IMR-90 (cell line): ENCODE measurements at places on chromosomes 5 and 9. TPM values are rescaled to one million over a fixed set of nuclear protein-coding genes. Genes with fewer than 3 reads are reported as not detected.

DNA sequence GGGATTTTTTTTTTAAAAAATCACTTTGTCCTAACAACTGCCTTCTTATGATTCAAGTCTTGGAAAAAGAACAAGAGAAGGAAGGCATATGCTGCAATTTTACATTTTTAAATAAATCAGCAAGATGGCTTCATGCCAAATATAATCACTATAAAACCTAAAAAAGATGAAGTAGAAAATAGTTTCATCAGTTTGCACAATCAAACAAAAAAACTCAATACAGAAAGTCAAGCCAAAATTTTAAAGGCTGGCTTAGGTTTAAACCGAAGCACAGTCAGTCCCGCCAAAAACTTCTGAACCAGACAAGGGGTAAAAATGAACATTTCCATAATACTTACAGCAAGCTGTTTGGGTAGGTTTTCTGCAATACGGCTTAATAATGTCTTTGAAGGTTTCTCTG is 57.3 kb downstream of the ZFR start:
- no peak for DNase-seq

DNA sequence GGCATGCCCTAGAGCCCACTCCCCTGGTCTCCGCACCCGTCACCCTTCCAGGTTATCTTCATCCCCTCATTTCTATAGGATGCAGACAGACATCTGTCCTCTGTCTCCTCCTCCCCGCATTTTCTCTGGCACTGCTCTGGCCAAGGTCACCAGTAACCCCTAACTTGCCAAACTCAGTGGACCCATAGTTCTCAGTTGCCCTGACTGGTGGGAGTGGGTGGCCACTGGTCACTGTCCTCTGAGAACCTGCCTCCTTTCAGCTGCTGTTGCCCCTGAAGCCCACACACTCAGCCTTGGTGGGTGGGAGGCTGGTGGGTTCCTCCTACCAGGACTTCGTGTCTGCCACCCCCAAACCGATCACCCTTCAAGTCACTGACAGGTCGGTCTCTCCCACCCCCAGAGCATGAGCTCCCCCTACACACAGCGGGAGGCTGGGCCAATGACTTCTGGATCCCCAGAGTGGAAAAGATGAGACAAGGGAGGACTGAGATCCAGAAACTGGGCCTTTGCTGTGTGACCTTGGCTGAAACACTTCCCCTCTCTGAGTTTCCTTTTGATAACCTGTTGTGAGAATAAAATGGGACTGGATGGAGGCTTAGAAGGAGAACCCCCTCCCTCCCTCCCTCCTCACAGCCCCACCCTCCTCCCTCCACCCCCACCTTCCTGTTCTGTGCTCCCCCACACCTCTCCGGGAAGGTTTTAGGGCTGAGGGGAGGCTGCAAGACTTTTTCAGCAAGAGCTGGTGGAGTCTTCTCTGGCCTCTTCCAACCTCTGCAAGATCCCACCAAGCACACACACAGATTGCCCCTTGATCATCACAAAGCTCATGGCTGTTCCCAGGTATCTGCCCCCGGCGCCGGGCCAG is 2.4 kb upstream of the DBN1 start:
- no peak for DNase-seq

DNA sequence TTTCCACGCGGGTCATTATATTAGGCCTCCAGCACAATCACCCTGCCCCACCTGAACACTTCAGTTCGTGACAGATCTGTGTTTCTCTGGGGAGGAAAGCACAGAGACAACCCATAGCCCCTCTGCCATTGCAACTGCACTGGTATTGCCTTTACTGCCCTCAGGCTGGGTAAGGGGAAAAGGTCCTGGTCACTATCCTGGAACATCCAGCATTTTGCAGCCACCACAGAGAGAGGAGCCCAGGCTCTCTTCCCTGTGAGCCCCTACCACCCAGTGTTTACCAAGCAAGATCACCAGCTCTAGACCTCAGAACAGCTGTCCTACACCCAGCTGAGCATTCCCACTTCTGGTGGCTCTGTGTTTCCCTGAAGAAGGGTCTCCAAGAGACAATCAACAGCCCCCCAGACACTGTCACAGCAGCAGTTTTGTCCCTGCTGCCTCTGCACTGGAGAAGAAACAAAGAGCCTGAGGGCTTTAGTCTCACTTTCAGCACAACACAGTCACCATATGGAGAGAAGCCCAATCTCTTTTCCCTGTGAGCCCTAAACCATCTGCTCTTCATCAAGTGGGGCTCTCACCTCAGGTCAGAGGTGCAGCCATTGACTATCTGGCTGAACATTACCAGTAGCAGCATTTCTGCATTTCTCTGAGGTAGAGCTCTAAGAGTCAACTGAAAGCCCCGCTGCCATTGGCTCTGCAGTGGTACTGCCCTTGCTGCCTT is 655.2 kb upstream of the FAM174A start:
- DNase-seq: no peak

DNA sequence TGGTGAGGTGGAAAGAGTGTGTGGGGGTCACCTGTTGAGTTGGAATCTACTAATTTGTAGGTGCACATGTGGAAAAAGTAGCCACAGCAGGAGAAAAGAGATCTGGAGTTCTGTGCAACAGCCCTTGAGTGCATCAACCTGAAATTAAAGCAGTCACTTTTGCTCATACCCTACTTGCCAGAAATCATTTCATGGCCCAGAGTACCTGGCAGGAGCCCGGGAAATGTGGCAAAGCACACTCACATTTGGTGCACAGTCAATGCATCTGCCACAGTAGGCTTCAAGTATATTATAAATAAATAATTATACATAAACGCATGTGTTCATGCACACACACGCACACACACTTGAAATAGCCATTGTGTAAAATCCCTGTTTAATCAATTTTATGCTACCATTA is 203.0 kb downstream of the ICE1 start:
- DNase-seq: no peak

- DNase-seq: no peak
These were observed 17.3 kb downstream of the CHD1 start for GRCh38 chr5:98911280-98912040.

DNA sequence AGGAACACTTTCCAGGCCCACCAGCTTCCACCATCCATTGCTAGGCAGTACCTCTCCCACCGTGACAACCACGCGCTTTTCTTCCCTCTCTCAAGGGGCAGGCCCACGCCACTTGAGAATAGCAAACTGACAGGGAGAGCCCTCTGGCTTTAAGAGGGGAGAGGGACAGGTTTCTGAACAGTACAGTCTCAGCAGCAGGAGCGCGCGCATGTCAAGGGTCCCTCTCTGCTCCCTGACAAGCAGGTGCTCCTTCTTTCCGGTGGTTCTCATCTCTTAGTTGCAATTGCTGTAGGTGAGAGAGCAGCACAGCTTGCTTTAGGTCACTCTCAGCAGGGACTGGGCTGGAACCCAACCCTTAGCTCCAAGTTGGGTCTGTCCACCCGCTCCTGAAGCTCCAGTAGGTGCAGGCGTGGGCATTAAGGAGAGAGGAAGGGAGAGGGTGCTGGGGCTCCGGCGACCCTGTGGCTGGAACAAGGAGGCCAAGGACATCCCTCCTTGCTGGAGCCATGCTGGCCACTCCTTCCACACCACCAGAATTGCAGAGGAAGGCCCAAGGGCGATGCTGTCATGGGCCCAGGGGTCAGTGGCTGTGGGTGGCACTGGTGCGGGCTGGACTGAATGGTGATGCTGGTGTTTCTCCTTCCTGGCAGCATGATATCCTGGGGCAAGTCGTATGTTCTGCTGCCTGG is 9.0 kb upstream of the PHF2 start:
- DNase-seq: no peak

DNA sequence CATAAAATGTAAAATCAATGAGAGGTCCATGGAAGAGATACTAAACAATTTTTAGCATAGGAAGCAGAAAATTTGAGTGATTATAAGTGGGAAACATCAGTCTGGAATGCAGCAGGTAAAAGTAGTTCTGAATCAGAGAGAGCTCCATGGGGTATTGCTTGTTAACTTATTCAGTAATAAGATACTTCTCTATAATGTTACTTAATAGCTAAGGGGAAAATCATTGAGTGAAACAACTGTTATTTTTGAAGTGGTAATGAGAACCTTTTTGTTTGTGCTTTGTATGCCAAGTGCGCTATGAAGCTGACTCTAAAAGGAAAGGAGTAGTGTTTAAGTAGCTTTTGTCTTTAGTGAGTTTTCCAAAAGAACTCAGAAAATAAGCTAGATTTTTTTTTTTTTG is 95.2 kb downstream of the ERBIN start:
- no peak for DNase-seq

DNA sequence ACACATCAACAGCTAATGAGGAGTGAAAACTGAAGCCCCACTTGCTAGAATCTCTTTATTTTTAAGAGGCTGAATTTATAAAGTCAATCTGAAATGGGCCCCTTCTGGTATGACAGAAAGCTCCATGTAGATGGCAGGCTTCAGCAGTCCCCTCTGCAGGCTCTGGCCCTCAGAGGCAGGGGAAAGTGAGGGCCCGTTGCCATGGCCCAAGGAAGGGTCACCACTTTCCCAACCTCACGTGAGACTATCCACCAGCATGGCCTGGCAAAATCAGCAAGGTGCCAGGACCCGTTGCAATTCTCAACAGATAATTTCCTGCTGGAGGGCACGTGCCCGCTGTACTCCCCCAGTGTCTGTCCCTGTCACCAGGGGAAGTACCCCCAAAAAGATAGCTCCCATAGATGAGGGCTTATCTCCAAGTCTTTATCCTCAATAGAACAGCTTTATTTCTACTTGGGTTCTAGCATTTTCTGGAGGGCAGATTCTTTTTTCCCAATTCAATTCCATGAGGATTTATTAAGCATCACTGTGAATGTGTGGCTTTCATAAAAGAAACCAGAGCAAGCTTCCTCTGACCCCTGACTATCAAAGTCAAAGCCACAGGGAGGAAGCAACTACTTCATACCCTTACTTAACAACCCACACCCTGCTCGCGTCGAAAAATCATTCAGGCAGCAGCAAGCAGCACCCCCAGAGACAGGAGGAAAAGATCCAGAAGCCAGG is 85.4 kb upstream of the FSTL4 start:
- DNase-seq: no peak

DNA sequence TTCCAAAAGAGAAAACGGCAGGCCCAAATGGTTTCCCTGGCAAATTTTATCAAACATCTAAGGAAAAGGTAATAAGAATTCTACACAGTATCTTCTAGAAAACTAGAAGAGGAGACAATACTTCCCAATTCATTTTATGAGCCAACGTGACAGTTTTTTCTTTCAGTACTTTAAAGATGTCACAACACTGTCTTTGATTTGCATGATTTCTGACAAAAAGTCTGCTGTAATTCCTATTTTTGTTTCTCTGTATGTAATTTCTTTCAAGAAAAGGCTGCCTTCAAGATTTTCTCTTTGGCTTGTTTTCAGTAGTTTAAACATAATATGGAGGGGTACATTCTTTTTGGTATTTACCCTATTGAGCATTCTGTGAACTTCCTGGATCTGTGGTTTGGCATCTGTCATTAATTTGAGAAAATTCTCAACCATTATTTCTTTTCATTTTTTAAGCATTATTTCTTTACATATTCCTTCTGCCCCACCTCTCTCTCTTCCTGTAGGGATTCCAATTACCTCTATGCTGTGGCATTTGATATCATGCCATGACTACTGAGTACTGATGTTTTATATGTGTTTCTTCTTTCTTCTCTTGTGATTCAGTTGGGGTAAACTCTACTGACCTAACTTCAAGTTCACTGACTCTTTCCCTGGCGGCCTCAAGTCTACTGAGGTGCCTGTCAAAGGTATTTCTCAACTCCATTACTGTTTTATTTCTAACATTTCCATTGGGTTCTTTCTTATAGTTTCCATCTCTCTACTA is 32.2 kb downstream of the ANKS6 start:
- peak; percentile 24 for DNase-seq

GRCh38 chr9:112869041-112869529 is 21.6 kb downstream of the SLC46A2 start:
- no peak for DNase-seq

- DNase-seq: no peak
These were observed 10.1 kb downstream of the TAF1L start for GRCh38 chr9:32625320-32625719.

The BARX1 gene
- not detected in 2 replicates for total RNA-seq

The PCDHA12 gene
- total RNA-seq: not detected in 2 replicates

The ROR2 gene
- 2.2 and 2.3 TPM in 2 replicates for total RNA-seq

The FAF2 gene
- total RNA-seq: 47.0 and 50.3 TPM in 2 replicates

The LCN10 gene
- total RNA-seq: not detected in 2 replicates

The SLC46A2 gene
- not detected in 2 replicates for total RNA-seq

The FAM193B gene
- total RNA-seq: 8.1 and 9.5 TPM in 2 replicates
